Muscle of leg (tissue), 16 donors: ENCODE measurements at places on chromosomes 7 and 10.

DNA sequence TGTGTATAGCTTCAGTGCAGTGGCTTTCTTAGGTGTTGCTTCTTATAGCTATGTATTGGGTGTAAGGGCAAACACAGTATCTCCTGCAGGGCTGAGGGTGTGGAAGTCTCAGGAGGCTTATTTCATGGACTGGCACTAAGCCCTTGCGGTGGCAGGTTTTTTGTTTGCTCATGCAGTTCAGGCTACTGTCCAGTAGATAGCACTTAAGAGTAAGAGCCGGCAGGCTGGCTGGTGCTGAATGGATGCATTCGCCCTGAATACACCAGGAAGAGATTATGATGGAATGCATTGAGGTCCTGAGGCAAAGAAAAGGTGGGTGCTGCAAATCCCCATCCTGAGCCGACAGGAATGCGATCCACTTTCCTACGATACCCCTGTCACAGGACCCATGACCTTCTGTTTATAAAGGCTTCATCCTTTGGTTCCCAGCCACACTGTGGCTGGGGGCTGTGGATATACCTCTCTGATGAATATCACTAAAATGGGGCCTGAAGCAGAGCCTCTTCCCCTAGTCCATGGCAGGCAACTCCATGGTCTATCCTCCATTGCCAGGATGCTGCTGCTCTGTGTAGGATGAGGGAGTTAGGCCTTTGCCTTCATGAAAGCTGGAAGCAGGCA is 44.9 kb downstream of the ANXA8 start:
- no peak for DNase-seq

DNA sequence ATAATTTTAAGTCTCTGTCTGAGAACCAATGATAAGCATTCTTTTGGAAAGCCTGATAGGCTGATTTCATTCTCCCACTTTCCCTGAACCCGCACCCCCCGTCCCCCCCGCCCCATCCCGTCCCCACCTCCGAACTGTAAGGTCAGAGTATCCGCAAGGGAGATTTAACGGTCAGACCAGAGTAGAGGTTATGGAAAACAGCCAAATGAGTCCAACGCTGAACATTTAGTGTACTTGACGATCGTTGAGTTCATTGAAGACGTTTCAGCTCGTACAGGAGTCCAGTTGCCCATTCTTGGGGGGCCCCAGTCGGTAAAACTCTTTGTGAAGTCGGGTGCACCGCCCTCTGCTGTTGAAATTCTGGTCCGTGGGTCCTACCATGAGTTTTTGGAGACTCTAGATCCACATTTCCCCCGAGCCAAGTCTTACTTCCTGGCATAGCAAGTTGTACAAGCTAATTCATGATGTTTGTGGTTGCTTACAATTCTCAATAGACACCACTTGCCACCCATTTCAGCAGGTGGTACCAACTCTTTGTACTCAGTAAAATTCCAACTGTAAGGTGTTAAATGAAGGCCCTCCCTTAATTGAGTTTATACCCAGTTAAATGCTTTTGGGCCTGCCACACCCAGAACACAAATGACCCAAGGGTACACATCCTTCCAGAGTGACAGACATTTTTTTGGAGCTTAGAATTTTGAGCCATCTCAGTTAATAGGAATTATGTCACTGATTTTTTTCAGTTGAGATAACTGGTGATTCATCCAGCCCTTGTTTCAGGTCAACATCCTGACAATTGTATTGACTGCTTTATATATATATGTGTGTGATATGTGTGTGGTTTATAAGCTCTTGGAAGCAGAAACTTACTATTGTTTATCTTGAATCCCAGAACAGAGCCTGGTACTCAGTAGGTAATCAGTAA is 1.2 kb downstream of the MARCHF5 start:
- peak; percentile 71 for DNase-seq

DNA sequence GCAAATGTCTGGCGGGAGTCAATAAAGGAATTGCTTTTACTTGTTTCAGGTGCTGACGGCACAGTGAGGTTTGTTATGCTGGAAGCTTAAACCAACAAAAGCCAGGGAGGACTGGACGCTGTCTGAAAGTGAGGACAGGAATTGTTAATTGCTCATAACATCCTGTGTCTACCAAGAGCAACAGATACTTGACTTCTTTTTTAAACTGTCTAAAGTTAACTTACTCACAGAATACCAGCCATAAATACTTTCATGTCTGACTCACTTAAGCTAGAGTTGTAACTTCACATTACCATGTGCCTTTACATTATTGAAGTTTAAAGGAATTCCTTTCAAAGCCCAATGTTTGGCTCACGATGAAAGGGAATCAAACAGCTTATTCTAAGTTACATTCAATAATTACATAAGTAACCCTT is 252.7 kb upstream of the SHH start:
- DNase-seq, result no peak

DNA sequence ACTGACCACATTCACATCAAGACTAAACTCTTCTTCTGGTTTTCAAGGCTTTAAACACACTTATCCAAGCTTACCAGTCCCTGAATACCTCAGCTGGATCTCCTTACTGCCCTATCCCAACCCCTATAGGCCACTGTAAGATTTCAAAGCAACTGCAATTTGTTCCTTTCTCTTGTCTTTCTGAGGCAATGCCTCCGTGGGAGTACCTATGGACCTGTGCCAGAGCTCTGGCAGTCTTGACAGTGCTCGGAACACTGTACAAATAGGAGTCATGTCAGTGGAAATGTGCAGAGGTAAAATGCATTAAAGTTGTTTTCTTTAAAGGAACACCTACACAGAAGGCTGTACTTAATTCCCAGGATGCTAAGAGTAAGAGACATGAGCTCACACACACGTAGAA is 124.7 kb downstream of the CNOT4 start:
- peak; percentile 20 for DNase-seq

GRCh38 chr10:133282846-133283390 is 6.2 kb upstream of the ADAM8 start:
- no peak for DNase-seq

GRCh38 chr7:150801242-150801945 is 825 bp downstream of the TMEM176A start:
- DNase-seq, result peak; percentile 16

- DNase-seq, result no peak
Measured at GRCh38 chr10:77849039-77849664, 77.4 kb downstream of the DLG5 start.

DNA sequence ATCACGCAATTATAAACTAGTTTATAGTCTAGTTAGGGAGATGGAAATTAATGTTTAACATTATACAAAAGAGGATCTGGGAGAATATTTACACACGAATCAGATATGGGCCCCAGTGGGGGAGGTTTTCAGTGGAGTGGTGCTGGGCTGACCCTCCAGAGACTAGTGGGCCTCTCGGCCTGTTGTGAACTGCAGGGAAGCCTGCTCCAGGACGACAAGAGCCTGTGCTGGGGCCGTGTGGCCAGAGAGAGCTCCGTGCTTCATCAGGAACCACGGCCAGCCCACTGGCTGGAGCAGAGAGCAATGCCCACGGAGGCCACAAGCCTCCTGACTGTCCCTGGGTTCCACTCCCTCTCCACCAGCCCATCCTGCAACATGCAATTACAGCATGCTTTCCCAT is 11.3 kb upstream of the ESYT2 start:
- DNase-seq, result no peak

DNA sequence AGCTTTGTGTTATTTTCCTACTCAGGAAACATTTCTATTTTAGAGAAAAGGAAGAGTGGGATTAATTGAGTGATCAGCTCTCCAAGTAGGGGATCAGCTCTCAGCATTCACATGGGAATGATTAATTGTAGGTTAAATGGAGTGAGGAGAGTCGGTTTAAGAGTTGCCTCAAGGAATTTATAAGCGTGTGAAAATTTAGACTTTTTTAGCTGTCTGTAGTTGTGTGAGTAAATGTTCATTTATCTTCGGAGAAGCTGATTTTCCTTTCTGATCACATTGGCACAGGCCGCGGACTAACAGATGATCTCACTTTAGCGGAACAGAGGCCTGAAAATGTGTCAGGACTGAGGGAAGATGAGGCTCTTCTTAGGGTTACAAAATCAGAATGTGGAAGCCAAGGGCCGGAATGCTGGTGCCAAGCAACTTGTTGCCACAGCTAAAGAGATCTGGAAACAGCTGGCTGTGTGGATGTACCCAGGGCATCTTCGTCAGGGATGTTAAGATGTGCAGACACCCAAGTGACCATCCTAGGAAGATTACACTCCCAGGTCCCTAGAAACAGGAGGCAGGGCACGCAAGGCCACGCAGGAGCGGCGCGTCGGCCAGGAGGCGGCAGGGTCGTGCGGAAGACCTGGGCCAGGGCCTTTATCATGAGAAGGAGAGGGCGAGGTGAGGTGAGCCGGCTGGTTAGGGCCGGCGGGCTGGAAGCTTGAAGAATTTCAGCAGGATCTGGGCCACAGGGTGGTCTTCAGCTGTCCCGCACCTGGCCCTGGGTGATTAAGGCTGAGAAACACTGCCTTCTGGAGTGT is 35.1 kb upstream of the TTYH3 start:
- DNase-seq, result peak; percentile 29

- no peak for DNase-seq
Measured at GRCh38 chr7:1854866-1855724, 185.0 kb downstream of the ELFN1 start.

GRCh38 chr10:120931999-120932398 is 80.8 kb downstream of the WDR11 start:
- no peak for DNase-seq

DNA sequence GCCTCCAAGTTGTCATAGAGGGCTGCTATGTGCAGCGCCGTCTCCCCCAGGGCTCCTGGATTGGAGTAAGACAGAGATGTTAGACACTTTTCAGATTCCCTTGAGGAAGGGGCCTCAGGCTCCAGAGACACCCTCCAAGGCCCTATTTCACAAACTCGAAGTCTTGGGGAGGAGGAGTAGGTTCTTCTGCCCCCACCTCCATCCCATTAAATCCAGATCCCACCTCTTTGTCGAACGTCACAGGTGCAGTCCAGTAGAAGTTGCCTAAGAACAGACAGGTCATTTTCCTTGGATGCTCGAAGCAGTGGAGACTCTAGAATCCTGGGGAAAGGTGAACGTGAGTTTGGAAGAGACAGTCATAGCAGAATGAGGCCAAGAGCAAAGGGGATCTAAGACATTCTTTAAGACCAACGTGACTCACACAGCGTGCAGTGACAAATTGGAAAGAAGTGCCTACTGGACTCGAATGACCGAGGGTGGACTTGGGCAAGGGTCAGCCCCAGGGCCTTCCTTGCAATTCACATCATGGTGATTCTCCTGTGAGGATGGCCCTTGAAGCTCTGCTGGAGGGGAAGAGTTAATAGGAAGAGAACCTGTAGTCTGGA is 3.3 kb downstream of the TRPV5 start:
- DNase-seq, result no peak

DNA sequence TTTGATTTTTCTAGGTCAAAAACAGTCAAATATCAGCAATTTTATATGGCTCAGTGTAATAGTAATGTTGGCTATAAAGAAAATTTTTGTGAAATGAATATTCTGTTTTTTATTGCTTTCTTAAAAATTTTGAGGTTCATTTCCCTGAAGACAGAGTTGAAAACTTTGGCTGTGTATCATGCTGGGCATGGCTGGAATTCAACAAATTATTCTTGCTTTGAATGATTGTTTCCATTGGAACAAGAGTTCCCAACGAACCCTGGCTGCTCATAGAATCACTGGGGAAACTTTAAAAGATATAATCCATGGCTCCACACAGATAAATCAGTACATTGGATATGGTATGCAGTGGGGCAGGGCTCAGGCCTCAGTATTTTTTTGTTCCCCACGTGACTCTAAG is 118.6 kb downstream of the PLCE1 start:
- DNase-seq, result no peak

DNA sequence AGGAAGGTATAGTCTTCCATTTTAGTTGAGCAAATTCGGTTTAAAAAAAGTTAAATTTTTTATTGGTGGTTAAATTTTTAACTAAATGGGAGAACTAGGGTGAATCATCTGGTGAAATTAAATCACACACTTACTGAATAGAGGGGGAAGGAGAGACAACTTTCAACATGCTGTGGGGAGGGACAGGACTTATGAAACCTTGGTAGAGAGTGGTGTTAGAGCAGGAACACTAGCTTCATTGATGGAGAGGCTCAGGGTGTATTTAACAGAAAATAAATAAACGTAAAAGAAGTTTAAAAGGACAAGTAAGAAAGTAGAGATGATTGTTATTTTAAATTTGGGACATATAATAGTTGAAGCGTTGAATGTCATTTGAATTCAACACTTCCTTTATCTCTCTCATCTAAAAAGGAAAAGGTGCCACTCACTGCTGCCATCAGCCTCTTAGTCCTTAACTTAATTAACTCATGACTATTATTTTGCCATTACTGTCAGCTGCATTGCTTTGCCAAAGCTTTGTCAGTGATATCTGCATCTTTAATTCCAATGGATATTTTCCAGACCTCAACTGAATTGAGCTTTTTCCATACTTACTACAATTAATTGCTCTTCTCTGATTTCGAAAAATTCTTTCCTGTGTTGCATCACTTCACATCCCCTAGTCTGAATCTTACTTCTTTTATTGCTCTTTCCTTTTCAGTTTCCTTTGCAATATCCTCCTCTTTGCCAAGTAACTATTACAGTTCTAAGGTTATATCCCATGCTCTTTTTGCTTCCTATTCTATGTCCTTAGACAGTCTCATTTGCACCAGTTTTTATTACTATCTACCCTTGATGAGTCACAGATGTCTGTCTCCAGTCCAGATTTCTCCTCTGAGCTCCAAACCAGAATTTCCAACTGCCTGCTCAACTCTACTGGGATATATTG is 71.7 kb downstream of the GNAT3 start:
- peak; percentile 98 for DNase-seq

DNA sequence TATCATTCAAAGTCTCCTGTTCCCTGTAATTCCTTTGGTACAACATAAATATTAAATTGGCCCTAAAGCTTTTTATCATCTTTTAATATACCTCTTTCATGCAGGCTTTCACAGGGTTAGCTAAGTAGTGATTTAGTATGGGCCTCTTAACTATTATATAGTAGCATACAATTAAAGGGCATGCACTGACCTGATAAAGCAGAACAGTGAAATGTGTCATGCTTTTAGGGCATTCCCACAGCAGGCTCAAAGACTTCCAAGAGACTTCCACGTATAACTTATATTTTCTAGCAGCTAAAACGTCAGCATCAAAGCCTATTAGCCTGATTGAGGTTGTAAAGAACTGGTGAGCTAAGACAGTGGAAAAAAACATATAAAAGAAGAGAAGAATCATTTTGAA is 35.3 kb downstream of the SAMD8 start:
- DNase-seq, result no peak
